ENCODE measurements at places on chromosomes 2 and 18.

GRCh38 chr2:69642709-69643601, 584 bp downstream of the AAK1 start:
- peak; percentile 88 for DNase-seq

DNA sequence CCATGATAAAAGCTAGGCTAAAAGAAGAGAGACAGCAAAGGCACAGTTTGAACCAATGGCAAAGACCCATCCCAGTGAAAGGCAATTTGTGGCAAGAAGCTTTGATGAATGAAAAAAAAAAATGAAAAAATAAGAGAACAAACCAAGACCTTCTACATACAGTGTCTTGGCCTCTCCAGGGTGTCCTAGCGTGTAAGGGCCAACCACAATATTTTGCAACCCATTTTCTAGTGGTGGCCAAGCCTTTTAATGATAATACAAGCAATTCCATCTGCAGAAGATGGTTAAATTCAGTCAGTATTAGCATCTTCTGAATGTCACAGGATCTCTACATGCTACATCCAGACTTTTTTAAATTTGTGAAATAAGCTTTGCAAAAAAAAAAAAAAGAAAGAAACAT, 270.4 kb downstream of the LRATD1 start:
- DNase-seq: no peak

- DNase-seq: no peak
Observed at GRCh38 chr18:22641958-22642357, 224.2 kb upstream of the CTAGE1 start.

GRCh38 chr18:13932285-13933025, 17.1 kb upstream of the MC2R start:
- DNase-seq: no peak

GRCh38 chr2:176084611-176085119, 903 bp upstream of the EVX2 start:
- peak; percentile 26 for DNase-seq

DNA sequence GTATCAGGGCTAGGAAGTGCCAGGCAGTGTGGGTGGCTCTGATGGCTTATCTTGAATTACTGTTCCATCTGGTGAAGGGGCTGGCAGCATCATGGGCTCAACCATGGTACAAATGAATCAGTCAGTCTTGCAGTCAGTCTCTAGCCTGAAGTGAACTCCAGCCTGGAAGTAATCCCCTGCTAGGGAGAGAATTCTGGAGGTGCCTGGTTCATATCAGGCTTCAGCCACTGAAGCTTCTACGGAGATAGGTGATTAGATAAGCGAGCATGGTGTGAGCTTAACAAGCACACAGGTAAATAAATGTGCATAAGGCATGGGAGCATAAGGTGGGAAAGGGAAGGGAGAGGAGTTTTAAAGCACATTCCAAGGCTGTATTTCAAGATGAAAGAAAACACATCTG, 541.7 kb downstream of the MBD2 start:
- DNase-seq: no peak

- no peak for DNase-seq
Observed at GRCh38 chr2:71878626-71879508, 268.8 kb downstream of the CYP26B1 start.

DNA sequence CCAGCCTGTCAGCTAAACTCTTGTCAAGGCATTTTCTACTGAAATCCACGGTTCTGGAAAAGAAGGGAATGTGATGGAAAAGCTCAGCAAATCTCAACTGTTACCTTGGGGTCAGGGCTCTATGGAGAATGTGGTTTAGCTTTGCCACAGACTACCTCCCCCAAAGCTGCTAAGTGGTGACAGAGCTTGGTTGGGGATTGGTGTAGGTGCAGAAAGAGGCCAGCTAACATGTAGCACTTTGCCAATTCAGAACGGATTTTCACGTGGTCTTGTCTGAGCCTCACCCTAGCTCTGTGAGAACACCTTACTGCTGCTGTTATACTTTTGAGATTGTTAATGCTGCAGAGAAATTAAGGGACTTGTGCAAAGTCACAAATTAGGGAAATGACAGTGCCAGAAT, 331.1 kb downstream of the RND3 start:
- DNase-seq: no peak

DNA sequence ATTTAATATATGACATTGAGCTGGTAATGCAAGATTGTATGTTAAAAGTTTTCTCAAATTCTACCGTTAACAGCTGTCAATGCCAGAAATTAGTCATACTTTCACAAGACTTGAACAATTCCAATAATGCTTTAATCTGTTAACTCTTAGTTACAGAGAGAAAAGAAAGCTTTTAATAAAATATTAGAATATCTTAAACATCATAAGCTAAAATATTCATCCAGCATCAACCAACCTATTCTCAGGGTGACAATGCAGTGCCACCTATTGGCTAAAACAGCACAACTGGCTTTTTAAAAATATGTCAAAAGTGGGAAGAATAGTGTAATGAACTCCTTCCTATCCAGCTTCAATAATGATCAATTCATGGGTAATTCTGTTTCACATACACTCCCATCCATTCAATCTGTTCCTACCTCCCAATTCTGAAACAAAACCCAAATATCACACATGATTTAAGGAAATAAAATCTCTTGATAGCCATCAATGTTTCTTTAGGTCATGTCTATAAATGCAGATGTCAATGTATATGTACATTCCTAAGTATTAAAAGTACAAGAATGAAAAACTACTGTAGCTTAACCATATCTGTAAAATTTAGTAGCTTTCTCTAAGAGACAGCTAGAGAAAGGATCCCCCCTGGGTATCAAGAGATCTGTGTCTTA, 79.8 kb upstream of the CCDC141 start:
- DNase-seq: no peak

- no peak for DNase-seq
Observed at GRCh38 chr2:196105951-196106350, 37.3 kb upstream of the DNAH7 start.

DNA sequence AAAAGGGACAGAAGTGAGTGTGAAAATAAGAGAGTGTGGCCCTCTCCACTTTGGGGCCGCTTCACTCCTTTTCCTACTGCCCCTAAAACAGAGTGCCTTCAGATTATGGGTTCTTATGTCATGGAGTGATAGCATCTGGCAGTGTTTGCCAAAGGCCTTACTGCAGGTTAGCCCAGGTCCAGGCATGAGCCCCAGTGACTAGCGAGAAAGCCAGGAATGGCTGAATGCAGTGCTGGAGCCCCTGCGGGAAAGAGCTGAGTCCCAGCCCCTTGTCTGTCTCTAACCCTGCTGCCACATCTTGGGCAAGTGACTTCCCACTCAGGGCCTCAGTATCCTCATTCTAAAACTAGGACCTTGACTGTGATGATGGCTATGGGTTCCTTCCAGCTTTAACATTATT, 6.0 kb downstream of the IGFBP5 start:
- no peak for DNase-seq

GRCh38 chr2:191629001-191629453, 48.9 kb upstream of the NABP1 start:
- no peak for DNase-seq

GRCh38 chr18:24514439-24514838, 54.0 kb downstream of the HRH4 start:
- no peak for DNase-seq

DNA sequence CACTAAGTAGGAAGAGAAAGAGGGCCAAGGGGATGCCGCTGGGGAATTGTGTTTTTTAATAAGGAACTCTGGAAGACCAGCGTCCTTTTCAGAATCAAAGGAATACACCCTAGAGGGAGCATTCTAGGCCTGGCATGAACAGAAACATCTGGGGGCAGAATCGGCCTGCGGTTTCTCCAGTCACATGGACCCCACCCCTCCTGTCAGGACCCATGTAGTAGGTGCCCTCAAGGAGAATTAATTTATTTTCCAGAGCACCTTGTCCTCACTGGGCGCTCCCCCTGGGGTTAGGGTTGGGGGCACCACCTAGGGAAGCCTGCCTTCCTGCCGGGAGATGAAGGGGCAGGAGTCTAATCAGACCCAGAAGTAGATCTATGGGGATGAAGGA, 44.2 kb downstream of the TMEM37 start:
- DNase-seq: no peak

DNA sequence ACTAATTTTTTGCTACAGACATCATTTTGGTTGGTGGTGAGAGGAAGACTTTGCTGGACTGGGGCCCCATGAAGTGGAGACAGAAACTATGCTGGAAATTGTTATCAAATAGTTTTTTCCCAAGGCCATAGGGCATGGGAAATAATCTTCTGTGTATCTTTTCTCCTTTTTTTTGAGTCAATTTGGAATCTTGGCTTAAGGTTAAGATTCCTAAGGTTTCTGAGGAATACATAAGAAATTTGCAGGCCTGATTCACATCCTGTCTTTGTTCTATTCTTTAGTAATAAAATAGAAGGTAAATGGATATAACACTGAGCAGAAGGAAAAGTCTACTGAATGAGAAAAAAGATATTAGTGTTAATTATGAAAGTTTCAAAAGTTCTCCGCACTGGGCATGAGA, 16.6 kb downstream of the SMC6 start:
- no peak for DNase-seq

DNA sequence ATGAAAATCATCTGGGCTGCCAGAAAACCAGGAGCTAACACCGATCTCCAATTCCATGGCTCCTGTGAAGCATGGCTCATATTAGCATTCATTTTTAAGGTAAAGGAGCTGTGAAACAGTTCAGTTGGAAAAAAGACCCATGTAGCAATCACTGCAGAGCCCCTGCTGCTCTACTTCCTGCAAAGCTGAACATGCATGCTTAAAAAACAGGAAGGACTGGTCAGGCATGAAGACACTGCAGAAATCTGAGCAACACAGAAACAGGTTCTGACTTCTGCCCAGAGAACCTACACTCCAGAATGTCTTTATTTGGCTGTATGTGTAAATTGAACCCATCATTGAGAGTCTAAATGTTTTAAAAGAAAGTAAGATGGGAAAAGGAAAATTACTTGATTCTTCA, 950.6 kb downstream of the DCDC2C start:
- no peak for DNase-seq

DNA sequence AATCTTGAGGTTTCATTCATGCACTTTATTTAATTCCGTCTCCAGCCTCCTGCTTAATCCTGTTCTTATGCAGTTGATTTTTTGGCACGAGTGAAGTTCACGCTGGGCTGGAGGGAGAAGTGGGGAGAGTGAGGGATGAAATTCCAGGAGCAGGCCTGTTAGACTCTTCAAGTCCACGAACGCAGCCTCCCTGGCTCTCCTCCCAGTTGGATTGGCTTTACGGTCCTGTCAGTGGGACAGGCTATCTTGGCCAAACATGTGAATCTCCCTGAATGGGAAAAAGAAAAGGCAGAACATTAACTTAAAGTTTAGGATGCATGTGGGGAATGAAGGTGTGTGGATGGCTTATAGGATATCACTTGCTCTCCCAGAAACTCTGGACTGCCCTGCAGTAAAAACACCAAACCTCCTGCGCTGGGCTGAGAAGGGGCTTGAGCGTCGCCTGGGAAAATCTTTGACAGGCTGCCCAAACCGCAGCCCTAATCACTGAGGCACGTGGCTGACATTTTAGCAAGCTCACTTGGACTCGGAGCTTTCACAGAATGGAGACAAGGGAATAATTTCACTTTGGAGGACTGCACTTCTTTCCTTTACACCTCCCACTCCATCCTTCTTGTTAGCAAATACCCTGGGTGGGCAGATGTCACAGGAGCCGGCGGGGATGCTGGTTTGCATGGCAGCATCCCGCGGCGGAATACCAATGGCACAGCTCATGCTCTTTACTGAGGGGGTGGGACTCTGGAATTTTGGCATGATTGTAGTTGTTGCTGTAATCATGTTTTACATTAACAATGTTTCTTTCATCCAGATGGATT, 93.9 kb downstream of the ACKR3 start:
- peak; percentile 94 for DNase-seq

DNA sequence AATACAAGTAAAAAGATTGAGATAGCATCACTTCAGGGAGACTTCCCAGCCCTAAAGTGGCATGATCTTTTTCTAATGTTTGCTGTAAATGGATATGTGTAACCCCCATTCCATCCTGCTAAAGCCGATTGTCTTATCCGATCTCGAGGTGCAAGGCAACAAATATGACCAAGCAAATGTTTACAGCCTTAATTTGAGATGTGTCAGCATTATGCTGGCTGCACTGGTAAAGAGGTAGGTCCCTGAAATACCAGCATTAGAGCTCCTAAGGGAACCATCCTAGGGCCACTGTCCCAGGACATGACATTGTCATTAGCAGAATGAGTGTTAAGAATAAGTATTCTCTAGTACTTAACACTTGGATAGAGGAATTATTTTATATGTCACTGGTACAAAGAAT, 108.4 kb downstream of the EPC2 start:
- no peak for DNase-seq

DNA sequence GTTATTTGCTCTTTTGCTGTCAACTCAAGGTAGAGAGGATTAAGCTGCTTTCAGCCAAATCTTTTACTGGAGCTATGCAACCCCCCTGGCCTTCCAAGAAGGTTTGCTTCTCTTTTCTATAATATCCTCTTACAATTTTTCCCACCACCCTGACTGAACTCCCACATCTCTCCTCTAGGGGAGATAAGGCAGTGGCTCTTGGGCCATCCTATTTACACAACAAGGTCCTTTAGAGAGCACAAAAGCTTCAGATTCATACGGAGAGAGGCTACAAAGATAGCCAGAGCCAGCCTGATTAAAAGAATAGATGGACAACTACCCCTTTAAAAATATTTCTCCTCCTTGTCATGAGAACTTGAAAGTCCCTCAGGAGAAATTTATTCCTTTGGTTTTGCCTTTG, 95.7 kb downstream of the TPGS2 start:
- no peak for DNase-seq

- DNase-seq: no peak
Observed at GRCh38 chr18:28256166-28256565, 79.2 kb upstream of the CDH2 start.

- DNase-seq: no peak
Observed at GRCh38 chr2:227783404-227784138, 30.1 kb upstream of the CCL20 start.

DNA sequence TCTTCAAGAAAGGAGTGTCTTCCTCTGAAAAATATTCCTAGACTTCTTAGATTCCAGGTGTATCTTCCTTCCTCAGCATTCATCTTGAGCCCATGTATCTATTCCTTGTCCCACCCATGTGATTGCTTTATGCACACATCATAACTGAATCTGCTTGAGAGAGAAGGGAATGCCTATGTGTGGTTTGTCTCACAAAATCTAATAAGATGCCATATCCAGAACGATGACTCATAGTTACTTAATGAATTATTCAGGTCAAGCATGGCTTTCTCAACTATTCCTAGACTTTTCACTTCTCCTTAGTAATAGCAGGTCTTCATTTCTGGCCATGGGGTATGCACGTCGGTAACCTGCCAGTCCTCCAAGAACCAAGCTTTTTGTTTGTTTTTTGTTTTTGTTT, 121.8 kb downstream of the SETBP1 start:
- no peak for DNase-seq

DNA sequence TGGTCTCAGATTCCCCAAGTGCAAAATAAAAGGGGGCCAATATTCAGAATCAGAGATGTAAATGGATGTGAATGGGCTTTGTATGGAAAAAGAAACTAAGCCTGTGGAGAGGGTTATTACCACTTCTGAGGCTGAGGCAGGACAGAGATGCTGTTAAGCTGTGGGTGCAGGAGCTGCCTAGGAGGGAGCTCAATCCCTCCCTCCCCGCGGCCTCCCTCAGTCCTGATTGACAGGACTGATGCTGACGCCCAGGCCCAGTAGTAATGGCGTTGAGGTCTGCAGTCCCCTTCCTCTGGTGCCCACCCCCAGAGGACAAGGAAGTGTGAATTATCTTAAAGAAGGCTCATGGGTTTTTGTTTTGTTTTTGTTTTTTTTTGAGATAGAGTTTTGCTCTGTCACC, 40.4 kb downstream of the PSD4 start:
- no peak for DNase-seq

GRCh38 chr2:227881866-227882517, 10.6 kb downstream of the DAW1 start:
- DNase-seq: no peak

- no peak for DNase-seq
Observed at GRCh38 chr2:219611866-219612576, 14.4 kb downstream of the STK11IP start.
